GM20000 (cell line): ENCODE measurements at places on chromosomes 3 and 15.

DNA sequence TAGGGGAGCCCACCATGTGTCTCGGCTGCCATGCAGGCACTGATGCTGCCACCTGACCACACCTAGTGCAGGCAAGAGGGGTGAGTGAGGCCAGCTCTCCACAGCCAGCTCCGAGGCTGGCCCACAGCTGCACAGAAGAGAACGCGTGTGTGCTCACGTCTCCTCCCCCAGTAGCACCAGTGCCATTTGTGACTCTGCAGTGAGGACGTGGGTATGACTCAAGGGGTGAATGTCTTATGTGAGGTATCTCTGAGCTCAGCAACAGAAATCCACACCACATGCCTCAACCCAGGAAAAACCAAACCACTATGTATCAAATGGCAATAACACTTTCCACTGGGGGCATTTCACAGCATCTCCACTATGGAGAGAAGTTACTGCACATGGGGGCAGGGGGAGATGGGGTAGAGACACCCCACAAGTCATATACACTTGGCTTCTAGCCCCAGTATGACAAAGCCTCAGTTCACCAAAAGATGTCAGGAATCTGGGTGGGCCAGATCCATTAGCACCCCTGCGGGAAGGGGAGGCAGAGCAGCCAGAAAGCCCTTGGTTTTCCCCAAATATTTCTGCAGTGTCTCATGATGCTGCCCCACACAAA lies 87.6 kb downstream of the LRIG1 start:
- DNase-seq: no peak

- DNase-seq: no peak
Observed at GRCh38 chr15:93449798-93450197, 360.8 kb upstream of the RGMA start.

DNA sequence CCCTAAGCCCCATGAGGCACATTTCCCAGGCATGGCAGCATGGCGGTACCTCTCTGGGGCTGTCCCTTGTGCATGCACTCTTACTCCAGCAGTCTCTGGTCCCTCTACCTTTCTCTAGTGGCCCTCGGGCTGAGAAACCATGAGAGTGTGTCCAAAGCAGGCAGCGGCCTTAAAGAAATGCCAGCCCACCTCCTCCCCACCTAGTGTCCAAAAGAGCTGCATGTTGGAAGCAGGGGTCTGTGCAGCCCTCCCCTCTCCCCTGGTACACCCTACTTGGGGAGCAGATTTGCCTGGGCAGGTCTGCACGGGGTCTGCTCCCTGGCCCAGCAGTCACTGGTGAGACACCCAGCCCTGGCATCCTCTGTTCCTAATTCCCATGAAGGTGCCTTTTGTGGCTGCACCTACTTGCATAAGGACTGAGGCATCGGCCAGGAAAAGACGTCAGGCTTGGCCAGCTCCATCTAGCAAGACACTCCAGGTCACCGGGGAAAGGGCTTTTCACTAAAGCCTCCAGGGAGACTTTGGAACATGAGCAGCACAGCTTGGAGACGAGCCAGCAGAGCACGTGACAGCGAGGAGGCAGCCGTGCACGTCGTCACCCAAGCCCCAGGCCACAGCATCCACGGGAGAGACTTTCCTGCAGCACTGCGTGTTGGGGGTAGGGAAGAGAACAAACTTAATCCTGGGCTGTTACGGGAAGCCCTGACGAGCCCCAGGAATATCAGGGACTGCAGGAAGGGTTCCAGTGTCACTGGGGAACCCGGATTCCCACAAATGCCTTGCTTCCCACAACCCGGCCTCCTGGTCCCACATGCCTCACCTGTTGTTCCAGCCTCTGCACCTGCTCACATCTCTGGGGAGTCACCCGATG lies 38.8 kb downstream of the TM2D3 start:
- no peak for DNase-seq

DNA sequence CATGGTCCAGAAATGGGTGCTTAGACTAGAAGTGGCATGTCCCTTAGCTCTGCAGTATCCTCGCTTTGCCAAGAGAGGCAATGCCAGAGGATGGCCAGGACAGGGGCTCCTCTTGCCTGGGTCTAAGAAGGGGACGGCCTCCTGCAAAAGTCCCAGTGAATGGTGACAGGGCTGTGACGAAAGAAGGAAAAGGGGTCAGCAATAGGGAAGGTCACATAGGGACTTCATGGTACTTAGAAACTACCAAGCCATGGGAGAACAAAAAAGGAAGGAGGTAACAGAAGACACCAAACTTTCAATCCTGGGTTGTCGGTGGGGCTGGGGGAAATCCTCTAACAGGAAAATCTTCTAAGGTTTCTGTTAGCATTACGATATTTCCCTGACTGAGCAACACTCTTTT lies 36.2 kb upstream of the ATOSA start:
- DNase-seq: no peak

GRCh38 chr3:126502656-126503055 lies 14.9 kb downstream of the UROC1 start:
- DNase-seq: no peak

DNA sequence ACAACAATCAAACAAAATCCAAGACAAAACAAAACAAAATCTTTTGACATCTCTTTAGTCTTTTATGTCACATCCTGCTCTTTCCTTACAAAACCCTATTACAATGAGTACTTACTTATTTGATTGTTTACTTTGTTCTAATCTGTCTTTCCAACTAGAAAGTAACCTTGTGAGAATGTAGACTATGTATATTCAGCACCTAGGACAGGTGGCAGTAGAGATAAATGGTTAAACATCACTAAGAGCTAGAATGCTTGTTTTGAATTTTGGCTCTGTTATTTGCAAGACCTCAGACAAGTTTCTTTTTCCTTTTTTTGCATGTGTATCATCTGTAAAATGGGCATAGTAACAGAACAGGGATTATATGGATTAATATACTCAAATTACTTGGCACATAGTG lies 33.1 kb upstream of the NAALADL2 start:
- DNase-seq: no peak

GRCh38 chr15:62068071-62068809 lies 1.5 kb downstream of the C2CD4A start:
- peak; percentile 57 for DNase-seq

- peak; percentile 28 for DNase-seq
Observed at GRCh38 chr15:79090487-79091203, at the start of gene RASGRF1. Gene RASGRF1 (minus strand): TSS chr15:79090780. CDS start chr15:79090498, 282 bp downstream.

DNA sequence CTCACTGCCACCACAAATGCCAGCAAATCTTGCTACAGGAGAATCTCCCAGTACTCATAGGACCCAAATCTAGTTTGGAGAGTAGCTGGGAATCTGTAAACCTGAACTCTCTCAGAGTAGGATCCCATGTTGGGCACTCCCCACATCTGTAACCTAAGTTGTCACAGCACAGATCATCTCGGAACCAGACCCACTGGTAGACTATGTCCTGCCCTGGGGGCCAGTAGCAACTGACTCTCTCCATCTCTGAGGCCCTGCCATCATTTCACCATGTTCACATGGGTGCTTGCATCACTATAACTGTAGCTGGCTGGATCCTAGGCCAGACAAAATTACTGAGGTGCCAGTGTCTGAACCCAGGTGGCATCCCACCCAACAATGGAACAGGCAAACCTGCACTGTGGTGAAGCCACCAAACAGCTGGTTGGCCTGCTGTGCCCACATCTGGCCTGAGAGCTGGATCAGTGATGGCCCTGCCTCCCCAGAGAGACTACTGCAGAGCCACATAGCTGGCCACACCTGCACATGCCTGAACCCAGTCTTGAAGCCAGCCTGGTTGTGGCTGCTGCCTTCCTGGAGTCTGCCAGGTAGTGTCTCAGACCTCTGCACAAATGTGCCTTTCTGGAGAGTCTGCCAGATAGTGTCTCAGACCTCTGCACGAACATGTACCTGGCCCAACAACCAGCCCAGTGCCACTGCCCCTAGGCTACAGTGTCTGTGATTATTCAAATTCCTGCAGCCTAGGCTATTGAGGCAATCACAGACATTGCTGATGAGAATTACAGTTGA lies 82.0 kb downstream of the ISL2 start:
- no peak for DNase-seq

DNA sequence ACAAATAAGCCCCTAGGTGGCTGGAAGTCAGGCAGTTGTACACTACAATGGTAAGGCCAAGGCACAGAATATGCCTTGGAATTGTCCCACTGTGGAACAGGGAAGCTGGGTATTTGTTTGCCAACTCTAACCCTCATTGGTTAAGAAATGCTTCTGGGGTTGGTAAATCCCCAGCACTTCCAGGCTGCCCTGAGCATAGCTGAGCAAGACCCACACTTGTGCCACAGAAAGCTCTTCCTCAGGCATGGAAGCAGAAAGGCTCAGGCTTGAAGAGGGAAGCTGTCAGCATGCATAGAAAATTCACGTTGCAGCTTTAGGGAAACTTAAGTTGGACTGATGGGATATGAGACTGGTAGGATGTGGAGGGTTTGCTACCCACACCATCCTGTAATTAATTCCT lies 86.9 kb upstream of the PLCL2 start:
- DNase-seq: no peak

DNA sequence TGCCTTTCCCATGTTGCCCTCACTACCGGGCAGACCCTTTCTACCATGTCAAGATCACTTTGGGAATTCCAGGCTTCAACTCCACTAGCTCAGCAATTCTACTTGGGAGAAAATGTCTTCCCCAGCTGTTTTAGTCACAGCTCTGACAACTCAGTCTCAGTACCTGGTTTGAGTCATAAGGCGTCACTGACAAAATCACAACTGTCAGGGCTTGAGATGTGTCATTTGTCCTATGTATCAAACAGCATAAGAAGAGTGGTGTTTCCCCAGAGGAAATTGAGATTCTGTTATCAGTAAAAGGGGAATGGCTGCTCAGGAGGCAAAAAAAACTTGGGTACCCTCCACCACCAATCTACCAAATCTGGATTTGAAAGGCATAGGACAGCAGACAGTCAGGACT lies 594.9 kb upstream of the SUCLG2 start:
- DNase-seq: no peak

DNA sequence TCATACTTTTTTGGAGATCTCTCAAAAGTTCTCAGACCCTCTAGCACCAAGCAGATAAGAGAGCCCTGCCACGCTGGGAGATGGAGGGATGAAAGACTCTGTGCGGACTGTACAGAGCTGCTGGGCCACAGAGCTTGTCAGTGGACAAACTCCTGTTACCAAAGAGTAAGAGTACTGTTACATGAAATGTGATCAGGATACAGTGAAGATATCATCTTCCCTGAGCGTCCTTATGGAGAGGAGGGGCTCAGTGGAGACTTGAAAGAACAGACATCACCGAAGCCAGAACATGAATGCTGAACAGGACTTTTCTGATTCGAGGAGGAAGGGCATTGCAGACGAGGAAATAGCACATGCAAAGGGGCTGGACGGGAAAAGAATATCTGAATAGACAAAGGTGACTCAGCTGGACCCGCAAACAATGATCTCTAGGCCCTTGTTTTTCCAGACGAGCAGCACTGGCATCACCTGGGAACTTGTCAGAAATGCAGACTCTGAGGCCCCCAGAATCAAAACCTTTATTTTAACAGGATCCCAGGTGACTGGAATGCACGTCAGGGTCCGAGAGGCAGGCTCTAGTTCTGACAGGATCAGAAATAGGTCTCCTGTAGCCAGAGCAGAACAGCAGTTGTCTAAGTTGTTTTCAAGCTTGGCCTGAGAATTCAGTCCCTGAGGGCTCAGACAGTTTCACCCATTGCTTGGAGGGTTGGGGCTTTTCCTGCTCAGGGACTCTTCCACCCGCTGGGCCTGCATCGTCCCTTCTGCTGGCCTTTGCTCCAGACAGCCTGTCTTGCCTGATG lies 277.9 kb downstream of the RPLP1 start:
- DNase-seq: no peak

DNA sequence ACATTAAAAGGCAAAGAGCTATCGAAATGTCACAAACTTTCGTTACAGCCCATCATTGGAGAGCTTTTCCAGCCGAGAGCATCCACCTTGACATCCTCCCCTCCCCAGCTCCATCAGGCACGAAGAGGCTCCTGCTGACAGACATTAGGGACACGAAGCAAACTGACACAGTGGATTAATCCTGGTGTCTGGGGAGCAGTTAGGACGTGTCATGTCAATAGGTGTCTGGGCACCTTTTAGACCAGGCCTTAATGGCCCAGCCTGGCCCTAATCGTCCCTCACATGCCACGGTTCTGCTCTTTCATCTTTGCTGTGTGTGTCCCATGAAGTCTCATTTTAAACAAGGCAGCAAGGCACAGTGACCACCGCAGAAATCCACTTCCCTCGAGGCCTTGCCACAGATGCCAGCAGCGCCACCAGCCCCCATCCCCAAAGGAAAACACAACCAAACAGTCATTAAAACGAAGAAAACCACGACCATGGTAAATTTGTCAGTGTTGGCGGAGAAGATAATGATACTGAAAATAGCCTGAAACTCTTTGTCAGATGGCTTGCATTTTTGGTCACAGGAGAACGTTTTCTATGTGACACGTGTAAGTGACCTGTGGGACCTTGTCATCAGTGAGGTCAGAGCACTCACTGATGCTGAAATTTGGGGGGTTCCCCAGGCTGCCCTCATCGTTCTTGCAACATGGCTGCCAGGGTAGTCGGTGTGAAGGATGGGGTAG lies 16.3 kb upstream of the PCSK6 start:
- DNase-seq: no peak

DNA sequence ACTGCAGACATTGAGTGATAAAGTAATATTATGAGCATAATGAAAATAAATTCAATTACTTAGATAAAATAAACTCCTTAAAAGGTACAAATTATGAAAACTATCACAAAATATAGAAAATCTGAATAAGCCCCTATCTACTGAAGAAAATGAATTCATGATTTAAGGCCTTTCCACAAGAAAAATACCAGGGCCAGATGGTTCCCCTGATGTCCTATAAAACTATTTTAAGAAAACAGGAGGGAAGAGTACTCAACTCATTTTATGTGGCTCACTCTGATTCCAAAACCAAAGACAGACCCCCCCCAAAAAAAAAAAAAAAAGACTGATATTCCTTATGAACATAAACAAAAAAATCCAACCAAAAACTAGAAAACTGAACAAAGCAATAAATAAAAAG lies 59.9 kb downstream of the ADAM10 start:
- no peak for DNase-seq

DNA sequence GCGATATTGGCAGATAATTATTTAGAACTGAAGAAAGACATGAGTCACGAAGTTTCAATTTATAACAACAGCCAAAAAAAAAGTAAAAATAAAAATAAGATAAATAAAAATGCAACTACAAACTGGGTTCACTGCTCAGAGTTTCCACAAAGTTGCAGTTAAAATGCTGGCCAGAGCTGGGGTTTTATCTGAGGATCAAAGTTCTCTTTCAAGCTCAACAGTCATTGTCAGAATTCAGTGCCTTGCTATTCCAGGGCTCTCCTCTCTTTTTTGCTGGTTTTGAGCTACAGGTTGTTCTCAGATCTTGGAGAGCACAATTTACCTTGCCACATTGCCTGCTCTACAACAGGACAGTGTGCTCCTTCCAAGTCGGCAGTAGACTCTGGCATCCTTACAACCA lies 60.1 kb downstream of the PYDC2 start:
- no peak for DNase-seq

DNA sequence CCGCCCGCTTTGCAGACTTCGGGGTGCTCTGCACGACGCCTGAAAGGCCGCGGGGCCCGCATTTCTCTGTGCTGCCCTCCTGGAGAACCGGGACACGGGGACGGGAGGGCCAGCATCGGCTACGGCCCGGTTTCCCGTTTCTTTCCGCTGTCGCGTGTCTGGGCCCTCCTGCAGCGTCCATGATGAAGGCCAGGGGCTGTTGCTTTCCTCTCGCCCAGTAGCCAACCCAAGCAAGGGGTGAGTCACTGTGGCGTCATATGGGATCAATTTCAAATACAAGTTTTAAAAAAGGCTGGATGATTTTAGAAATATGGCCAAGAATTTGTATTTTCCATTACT lies 435 bp downstream of the SLC35G2 start:
- DNase-seq: peak; percentile 45

GRCh38 chr3:50602595-50603191 lies 8.9 kb downstream of the CISH start:
- no peak for DNase-seq

GRCh38 chr15:59691194-59691805 lies 2.2 kb upstream of the BNIP2 start:
- DNase-seq: peak; percentile 42
